ENCODE measurements at places on chromosomes 7 and 10.

DNA sequence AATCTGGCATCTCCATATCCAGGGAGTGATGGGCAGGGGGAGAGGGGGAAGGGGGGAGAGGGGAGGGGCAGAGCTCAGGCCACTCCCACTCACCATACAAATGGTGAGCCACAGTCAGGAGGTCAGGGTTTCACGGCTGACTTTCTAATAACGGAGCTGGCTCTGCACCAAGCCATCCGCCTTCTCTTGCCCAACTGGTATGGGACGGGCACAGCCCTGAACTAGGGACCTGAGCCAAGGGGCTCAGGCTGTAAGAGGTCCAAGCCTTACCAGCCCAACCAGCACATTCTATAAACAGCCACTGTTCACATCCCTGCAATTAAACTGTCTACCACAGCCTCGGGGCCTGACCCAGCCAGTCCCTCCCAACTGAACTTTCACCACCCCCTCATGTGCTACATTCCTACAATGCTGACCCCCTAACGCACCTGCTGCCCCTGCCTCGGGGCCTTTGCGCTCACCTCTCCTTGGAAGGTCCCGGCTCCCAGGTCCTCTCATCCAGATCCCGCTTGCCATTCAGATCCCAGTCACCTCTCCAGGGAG, 32.5 kb downstream of the RGS10 start:
- DNase-seq = no peak

DNA sequence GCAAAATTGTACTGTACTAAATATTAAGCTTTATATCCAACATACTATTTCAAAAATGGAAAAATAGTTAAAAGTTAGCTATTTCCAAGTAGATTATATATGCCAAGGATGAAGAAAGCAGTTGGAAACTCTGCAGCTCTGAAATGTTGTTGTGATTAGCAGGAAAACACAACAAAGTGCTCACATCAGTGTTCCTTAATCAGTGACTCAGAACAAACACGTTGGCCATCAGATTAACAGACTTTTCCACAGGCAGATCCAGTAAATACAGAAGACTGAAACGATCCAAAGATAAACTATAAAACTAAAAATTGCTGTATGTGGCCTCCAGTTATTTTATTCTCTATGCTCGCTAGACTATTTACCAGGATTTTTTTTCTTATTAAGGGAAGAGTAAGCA, 99.6 kb upstream of the SEMA3D start:
- no peak for DNase-seq

GRCh38 chr10:30702860-30703259, 73.3 kb upstream of the LYZL2 start:
- DNase-seq = no peak

DNA sequence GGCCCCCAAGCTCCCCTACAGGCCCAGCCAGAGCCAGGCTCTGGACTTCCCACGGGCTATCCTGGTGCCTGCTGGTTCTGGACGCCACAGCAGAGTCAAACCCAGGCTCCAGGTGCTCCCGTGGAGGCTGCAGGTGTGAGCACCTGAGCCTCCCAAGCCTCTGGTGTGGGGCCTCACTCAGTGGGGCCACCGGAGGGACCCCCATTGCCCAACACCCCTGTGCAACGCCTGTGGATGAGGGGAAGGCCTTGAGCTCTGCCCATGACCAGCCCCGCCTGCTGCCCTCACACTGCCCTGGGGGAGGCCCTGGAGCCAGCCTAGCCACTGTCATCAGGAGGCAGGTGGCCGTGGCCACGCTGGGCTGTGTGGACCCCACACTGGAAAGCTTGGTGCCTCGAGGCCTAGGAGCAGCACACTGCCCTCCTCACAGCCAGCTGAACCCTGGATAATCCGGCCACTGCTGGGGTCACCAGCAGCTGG, 229.3 kb downstream of the MAD1L1 start:
- DNase-seq = no peak

- no peak for DNase-seq
Observed at GRCh38 chr7:36430186-36430585, 40.5 kb downstream of the ANLN start.

DNA sequence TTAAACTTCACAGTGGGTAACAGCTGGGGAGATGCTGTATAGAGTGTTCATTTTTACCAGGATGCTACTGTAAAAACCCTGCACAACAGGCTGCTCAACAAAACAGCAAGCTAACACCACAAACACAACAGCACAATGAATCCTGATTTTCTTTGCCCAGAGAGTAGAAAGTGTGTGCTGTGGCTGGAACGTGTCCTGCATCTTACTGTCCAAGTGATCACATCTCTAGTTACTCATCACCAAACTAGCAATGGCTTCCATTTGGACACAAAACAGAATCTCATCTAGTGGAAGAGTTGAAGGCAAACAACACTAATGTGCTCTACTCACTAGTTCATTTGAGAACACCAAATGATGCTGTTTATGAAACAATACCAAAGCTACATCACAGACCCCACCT, 121.2 kb downstream of the SLC25A13 start:
- no peak for DNase-seq

- no peak for DNase-seq
Observed at GRCh38 chr10:33098951-33099663, 141.1 kb upstream of the ITGB1 start.

DNA sequence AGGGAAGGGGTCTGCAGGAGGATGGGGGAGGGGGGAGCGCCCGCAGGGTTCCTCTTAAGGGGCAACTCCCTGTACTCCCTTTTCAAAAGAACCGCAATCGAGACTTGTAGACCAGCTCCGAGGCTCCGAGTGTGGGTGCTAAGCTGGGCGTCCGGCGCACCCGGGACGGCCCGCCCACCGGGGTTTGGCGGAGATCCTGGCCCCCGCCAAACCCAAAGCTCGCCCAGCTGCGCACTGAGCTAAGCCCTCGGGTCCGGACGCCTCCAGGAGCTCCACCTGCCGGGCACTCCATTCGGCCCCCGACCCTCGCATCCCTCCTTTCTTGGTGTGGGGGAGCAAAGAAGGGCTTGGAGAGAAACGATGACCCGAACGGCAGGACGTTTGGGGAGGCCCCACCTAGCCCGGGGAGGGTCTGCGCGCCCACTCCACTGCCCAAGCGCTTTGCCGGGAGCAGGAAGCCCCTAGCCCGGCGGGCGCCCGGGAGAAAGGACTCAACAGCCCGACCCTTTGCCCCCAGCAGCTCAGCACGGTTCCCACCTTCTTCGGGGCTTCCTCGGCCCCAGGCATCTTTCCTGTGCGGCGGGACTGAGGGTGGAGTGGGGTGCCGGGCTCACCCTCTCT, 651 bp downstream of the AFAP1L2 start:
- no peak for DNase-seq

GRCh38 chr7:90512821-90513254, 43.4 kb downstream of the PTTG1IP2 start:
- DNase-seq = no peak

- DNase-seq = no peak
Observed at GRCh38 chr10:76882245-76882644, 755.4 kb downstream of the KCNMA1 start.

- no peak for DNase-seq
Observed at GRCh38 chr7:78563191-78563590, 764.6 kb downstream of the PHTF2 start.

DNA sequence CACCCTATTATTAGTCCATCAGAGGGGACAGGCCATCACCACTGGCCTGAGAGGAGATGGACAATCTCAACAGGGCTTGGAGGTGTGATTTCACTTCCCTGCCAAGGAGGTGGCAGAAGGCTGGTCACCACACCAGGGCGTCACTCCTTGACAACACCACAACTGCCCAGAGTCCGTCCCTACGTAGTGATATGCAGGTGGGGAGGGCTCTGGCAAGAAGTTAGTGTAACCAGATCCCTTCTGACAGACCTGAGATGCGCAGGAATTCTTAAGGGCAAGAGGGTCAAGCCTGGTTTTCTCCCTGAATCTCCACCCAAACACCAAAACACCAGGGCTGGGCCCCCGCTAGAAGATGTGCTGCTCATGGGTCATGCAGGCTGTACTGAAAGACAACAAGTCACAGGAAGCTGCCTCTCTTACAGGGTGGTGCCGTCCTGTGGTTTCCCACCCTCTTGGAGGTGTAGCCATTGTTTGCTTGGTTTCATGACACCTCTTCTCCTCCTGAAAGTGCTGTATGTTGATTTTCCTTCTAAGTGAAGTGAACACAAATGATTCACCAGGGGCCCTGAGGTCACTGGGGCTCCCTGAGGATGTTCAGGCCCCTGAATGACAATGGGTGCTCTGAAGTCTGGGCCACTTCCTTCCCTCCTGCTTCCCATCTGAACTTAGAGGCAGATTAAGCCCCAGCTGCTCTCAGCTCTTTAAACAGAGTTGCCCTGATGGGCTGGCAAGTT, 27.1 kb downstream of the ATXN7L1 start:
- peak; percentile 80 for DNase-seq

DNA sequence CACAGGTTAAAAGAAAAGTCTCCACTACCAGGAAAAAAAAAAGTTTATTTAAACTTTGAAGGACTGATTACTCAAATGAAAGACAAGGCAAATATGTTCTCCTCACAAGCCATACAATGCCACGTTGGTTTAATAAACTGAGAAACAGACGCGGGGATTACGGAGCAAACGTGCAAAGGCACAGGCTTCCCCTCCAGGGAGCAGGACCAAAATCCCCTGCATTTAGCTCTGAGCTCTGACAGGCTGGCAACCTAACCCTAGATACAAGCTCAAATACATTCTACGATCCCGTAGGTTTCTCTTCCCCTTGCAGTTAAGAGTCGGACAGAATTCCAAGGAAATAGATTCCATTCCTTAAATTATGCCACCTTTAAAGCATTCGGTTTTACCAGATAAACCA, 7.7 kb upstream of the GRB10 start:
- DNase-seq = no peak

DNA sequence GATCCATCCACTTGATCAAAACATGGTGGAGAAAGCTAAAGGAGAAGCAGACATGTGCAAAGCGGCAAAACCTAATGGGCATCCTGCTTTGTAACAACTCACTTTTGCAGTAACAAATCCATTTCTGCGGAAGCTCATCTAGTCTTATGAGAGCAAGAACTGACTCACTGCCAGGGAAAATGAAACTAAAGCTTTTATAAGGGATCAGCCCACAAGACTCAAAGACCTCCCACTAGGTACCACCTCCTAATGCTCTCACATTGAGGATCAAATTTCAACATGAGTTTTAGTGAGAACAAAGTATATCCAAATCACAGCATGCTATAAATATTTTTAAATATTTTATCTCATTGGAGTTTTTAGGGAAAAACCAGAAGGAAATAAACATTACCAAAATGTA, 120.1 kb upstream of the GNAI1 start:
- DNase-seq = peak; percentile 66

GRCh38 chr10:77898323-77899079, 28.1 kb downstream of the DLG5 start:
- peak; percentile 68 for DNase-seq

DNA sequence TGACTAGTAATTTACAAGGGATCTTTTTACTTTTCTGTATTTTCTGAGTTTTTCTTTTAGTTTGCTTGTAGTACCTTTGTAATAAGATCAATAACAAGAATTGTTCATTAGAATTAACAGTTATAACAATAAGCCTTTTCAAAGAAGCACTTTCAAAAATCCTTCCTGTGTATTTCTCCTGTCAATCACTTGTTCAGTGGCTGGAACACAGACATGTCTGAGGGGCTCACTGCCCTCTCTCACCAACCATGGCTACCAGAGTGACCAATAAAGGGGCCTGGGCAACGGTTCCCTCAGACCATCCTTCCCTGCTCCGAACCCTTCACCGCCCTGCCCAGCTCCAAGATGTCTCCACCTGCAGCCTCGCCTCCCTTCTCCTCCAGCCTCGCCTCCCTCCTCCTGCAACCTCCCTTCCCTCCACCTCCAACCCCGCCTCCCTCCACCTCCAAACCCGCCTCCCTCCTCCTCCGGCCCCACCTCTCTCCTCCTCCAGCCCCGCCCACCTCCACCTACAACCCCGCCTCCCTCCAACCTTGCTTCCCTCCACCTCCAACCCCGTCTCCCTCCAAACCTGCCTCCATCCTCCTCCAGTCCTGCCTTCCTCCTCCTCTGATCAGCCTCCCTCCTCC, 353.4 kb downstream of the TNS3 start:
- DNase-seq = peak; percentile 60

- DNase-seq = no peak
Observed at GRCh38 chr10:100382553-100382952, 35.5 kb downstream of the SCD start.

DNA sequence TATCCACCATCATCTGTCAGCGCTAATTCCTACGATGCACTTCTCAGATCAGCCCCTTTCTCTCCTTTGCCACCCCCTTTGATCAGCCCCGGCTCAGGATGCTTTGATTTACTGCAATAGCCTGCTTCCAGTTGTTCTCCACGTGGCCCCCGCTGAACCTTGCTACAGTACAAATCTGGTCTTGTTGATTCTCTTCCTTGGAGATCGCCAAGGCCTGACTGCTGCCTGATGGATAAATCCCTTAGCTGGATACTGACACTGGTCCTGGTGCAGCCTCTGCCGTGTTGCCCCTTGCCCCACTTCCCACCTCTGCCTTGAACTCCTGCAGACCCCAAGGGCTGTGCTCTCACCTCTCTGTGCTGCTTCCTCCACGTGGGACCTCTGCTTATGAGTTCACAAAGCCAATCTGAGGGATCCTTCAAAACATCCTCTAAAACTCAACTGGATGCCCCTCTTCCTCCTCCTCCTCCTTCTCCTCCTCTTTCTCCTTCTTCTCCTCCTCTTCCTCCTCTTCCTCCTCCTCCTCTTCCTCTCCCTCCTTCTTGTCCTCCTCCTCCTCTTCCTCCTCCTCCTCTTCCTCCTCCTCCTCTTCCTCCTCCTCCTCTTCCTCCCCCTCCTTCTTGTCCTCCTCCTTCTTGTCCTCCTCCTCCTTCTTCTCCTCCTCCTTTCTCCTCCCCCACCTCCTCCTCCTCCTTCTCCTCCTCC, 15.3 kb downstream of the PLXNA4 start:
- no peak for DNase-seq

- no peak for DNase-seq
Observed at GRCh38 chr7:2255145-2256139, 13.4 kb downstream of the NUDT1 start.

DNA sequence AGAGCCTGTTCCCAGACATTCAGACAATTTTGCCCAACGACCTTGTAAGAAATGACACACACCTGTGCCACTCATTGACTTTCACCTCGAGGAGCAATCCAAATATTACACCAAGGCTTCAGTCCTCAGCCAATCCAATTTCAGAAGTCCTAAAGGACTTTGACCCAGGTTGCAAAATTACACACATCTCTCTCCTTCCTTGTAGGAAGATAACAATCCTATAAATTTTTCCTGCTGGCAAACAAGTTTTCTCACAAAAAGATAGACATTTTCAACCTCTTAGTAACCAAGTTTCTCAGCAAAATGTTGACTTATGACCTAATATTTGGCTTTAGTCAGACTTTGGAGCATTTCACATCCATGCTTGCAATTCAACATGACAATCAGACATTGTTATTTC, 745.0 kb downstream of the GRID1 start:
- DNase-seq = no peak

DNA sequence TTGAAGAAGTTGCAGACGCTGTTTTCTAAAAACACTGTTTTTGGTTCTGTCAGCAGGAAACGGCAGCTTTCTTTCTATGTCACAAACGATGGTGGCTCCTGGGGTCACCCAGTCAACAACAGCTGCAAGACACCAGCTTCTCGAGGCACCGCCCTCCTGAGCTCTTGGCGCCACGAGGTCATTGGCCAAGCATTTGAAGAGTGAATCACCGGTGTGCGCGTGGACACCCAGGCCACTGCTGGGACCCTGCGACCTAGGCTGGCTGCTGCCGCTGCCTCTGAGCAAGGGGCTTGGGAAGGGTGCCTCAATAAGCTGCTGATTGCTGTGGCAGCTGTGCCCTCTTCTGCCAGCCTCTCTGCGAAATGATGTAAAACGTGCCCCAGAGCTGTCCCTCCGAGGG, 22.5 kb upstream of the VIPR2 start:
- no peak for DNase-seq

- no peak for DNase-seq
Observed at GRCh38 chr10:56318816-56319215, 42.2 kb downstream of the ZWINT start.
